ENCODE measurements at places on chromosomes 13 and 19. TPM values are rescaled to one million over a fixed set of nuclear protein-coding genes. Genes with fewer than 3 reads are reported as not detected.

Gene CYP2A6
- not detected for total RNA-seq

Gene RXFP2
- not detected for total RNA-seq

Gene FAM83E
- total RNA-seq = not detected

Gene GJA3
- total RNA-seq = 0.03 TPM

Gene MKNK2
- total RNA-seq = 44.9 TPM

Gene ZNF44
- 16.6 TPM for total RNA-seq

Gene SPACA4
- total RNA-seq = not detected

Gene CEACAM8
- not detected for total RNA-seq

Gene ELSPBP1
- total RNA-seq = not detected

Gene PCDH17
- total RNA-seq = not detected

Gene NTN5
- not detected for total RNA-seq

Gene CBY2
- total RNA-seq = not detected

Gene KL
- not detected for total RNA-seq

Gene LILRB4
- not detected for total RNA-seq

Data from HepG2 (cell line).